Ammon's horn (tissue), 1 donor: ENCODE measurements at places on chromosomes 7 and 10.

GRCh38 chr7:8114175-8114574 lies 145.6 kb downstream of the GLCCI1 start:
- DNase-seq, result no peak

DNA sequence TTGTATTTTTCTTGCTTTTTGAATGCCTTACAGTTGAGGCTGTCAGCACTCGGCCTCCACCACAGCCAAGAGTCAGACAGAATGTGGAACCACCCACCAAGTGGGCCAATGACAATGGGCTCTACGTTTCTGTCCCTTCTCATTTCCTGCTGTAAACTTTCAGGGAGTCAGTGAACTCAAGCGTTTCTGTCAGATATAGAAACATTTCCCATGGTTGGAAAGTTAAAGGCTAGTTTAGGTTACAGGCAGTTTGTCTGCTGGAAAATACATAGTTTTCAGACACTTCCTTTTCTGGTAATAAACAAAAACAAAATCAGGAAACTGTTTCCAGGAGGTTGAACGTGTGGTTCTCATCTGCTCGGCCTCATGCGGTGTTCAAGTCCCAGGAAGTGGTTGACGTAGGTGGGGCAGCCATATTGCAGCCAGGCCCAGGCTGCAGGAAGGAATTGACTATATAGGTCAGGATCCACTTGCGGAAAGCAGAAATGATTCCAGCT lies 245.1 kb downstream of the CAMK1D start:
- DNase-seq, result no peak

DNA sequence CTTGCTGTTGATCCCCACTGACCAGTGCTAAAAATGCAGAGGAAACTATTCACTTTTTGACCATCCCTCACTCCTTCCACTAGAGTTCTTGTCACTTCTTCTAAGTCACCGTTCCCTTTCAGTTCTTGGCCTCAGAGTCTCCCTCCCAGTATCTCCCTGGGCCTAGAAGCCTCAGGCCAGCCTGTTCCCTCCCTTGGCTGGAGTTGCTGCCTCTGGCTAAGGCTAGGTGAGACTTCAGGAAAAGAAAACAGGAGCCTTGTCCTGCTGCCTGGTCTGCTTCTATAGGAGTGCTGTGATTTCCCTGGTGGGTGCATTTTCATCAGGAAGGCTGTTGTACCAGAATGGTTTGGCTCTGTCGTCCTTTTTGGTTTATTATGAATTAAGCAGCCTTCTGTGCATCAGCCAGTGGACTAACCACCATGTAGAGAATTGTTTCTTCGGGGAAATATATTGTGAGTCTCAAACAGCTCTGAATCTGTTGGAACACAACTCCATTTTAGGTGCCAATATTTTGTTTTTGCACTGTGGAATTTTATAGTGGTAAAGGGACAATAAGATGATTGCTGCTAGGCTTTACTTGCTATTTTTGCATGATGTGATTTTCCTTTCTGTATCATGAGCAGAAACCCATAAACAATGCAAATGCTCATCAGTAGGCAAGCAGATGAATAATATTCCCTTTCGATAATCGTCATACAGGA lies 233.4 kb upstream of the FZD1 start:
- no peak for DNase-seq

GRCh38 chr7:91801331-91801983 lies 79.0 kb downstream of the MTERF1 start:
- DNase-seq, result no peak
